ENCODE measurements at places on chromosomes 5 and 9. TPM values are rescaled to one million over a fixed set of nuclear protein-coding genes. Genes with fewer than 3 reads are reported as not detected.

Gene FBXO38
- polyA plus RNA-seq: 54.6 TPM

DNA sequence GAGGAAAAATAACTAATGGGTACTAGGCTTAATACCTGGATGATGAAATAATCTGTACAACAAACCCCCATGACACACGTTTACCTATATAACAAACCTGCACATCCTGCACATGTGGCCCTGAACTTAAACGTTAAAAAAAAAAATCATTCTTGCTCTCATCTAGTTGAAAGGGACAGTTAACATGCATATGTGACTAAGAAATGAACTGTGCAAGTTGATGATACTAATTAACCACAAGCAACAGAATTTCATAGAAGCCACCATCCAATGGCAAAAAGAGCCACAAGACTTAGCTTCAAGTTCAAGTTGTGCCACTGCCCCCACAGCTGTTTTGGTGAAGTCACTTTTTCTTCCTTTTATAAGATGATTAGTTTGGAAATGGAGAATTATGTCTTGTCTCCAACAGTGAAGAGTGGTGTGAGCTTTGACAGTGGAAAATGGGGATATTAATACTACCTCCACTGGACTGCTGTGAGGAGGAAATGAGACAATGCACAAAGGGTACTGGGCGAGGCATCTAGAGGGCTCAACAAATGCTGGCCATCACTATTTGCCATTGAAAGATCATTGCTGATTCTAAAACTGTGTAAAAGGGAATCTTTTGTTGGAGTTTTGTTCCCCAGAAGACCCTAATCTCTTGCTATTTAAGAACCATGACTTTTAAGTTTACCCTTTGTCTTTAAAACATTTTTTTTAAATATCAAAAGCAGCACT lies 202.1 kb downstream of the EBF1 start:
- DNase-seq: no peak

Gene TMEM252
- 7.7 TPM for polyA plus RNA-seq

DNA sequence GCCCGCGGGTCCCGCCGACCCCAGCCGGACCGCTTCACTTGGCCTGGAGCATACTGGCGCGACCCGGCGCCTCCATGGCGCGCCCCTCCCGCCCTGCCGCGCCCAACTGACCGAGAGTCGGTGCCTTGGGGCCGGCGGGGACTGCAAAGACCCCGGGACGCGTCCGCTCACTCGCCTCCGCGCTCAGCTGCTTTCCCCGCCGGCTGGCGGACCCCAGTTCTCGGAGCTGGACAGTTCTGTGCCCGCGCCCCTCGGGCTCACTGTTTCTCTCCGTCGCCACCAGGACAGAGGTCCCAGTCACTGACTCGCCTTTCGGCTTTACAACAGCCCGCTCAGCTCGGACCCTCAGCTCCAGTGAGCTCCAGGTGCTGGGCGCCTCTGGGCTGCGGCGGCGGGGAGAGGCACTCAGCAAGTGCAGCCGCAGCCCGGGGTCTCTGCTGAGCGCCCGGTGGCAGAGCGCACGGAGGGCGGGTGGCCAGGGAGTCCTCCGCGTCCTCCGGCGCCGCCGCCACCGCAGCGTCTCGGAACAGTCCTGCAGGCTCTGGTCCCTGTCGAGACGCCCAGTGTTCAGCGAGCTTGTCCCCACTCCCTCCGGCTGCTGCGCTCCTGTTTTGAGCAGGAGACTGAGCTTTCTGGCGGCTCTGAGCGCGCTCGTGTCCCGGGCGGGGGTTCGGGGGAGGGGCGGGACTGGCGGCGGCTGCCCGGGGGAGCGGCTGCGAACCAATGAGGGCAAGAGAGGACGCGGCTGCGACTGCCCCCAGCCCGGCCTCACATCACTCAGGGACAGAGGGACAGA lies at the start of gene SMIM32:
SMIM32 (minus strand) TSS at position 637 of the 796 bp plus-strand sequence. CDS start 638 bp downstream, outside the sequence.
- DNase-seq: no peak

- no peak for DNase-seq
Measured at GRCh38 chr5:158013303-158013702, 154.4 kb upstream of the CLINT1 start.

- no peak for DNase-seq
Measured at GRCh38 chr9:95229230-95229915, 88.1 kb downstream of the FANCC start.

Gene LCN9
- not detected for polyA plus RNA-seq

DNA sequence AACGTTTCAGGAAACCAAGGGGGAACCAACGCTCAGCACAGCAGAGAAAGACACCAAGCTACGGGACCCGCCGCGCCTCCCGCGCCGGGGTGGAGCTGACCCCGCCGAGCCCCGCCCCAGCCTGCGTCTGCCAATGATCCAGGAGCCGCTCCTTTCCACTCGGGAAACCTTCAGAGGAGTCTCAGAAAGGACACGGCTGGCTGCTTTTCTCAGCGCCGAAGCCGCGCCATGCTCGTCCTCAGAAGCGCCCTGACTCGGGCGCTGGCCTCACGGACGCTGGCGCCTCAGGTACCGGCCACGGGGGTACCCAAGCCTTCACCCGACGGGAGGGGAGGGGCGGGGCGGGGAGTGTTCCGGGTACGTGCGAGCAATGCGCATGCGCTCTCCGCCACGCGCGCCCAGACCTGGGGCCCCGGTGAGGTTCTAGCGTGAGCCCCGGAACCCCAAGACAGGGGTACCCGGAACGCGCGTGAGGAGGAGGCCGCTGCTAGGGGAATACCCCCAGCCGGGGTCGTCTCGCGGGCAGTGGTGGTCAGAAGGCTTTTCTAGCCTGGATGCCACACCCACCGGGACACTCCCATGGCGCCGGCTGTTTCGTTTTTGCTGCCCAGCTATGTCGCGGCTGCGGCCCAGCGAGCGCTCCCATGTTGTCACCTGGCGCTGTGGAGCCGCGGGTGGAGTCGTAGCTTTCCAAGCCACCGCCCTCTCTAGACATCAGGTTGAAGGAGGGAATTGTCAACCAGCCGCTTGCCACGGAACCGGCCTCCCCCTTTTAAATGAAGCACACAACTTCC lies at the start of gene NIPSNAP3A:
NIPSNAP3A (plus strand) TSS at position 119 of the 794 bp plus-strand sequence; CDS start at position 229, 110 bp downstream.
- peak; percentile 86 for DNase-seq

- DNase-seq: no peak
Measured at GRCh38 chr9:108528231-108528630, 327.6 kb downstream of the ACTL7B start.

Gene SLCO6A1
- polyA plus RNA-seq: not detected

DNA sequence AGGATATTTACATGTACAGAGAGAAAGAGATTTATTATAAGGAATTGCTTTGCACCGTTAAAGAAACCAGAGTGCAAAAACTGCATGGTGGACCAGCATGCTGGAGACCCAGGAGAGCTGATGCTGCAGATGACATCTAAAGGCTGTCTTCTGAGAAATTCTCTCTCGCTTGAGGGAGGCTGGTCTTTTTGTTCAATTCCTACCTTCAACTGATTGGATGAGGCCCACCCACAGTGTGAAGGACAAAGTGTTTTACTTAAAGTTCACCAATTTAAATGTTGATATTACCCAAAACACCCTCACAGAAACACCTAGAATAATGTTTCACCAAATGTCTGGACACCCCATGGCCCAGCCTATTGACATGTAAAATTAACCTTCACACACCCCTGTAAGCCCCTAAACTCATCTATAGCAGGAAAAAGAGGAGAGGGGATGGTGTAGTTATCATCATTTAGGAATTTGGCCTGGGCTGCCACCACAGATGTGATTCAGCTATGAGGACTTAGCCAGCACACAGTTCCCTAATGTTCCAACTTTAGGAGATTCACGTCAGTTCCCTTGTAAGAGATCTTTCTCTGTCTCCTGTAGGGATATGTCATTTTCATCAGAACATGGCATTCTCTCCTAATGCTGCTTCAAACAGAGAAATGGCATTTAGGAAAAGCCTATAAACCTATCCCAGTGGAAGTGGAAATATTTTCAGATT lies 358.2 kb upstream of the TLE4 start:
- DNase-seq: no peak

DNA sequence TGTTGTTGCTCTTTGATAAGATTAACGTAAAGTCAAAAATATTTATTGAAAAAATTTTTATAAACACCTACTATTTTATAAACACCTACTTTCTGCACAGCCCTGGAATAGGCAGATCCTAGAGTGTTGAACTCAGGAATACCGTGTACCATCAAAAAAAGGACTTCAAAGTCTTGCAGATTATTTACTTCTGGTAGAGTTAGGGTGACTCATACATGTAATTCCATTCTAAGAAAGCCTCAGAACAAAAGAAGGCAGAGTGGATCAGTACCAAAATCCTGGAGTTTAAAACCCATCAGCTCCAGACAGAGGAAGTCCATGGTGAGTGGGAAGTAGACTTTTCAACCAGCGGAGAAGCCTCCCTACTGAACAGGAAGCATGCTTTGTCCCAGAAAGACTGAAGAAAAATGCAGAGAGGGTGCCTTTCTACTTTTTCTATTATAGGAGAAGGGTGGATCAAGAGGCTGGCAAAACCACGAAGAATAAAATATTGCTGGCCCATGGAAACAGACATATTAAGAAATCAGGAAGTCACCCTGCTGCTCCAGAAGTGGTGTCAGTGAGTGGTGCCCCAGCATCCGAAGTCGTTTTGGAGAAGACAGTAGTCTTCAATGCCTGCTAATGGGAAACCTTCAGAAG lies 45.1 kb upstream of the DAB2 start:
- DNase-seq: no peak

DNA sequence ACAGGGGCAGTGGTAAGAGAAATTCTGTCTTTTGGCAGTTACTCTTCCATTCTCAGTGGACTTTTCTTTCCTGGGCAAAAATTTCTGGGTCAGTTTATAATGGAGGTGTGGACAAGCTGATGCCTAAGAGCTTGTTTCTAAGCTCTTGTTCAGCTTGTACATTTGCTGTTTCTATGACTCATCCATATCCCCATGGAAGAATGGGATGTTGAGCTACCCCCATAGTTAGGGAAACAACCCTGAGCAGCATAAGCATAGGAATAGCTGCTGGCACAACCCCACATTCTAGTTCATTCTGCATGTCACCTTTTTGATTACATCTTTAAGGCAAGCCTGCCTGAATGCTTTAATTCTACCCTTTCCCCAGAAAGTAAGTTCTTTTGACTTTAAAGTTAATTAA lies 173.3 kb downstream of the PSAT1 start:
- no peak for DNase-seq

- no peak for DNase-seq
Measured at GRCh38 chr5:60092671-60093422, 199.3 kb upstream of the PDE4D start.

Data from left kidney (tissue), 8 donors.